ENCODE measurements at places on chromosomes 7 and 10.

DNA sequence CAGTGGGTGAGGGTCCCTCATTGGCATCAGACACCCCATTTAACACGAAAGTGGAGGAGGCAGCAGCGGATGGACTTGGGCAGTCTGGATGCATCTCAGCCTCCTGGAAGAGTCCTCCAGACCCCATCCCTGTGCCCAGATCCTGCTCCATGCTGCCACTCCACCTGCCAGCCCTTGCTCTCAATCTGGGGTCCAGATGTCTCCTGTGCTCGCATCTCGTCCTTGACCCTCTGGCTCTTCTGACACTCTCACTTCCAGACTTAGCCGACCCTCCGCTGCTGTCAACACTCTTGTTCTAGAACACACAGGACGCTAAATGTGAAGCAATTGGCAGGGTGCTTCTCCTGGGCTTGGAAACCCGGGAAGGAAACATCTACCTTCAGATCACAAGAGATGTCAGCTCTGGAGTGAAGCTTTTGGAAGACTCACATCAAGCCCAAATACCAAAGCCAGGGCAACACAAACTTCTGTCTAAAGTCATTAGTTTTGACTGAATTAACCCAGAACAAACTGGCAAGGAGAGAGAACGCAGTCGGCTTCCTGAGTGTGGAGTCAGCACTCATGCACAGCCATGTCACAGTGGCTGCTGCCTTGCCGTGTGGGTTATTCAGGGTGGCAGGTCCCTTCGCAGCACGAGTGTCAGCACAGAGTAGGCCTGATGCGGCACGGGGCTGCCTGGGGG is 379.1 kb downstream of the TCERG1L start:
- DNase-seq, result no peak

GRCh38 chr10:117723343-117723742 is 180.8 kb downstream of the EMX2 start:
- DNase-seq, result no peak

DNA sequence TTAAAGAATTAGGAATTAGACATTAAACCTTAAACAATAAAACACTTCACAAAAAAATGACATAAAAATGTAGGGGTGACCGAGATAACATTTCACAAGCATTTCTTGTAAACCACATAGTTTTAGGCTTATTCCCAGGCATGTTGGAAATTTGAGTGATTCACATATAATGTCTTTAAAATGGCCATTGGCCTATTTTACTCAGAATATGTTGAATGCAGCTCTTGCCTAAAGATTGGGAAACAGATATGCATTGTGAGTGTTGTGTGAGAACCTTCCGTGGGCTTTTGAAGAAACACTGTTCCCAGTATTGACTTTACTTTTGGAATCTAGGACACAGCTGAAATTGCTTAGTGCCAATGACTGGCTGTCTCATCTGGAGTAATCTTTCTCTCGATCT is 79.6 kb downstream of the ARL5B start:
- no peak for DNase-seq

GRCh38 chr10:95406651-95407280 is 116.0 kb upstream of the PDLIM1 start:
- no peak for DNase-seq

GRCh38 chr10:104526188-104526587 is 114.9 kb upstream of the SORCS3 start:
- DNase-seq, result no peak

- DNase-seq, result no peak
Measured at GRCh38 chr10:103540722-103541121, 47.2 kb downstream of the NEURL1 start.

DNA sequence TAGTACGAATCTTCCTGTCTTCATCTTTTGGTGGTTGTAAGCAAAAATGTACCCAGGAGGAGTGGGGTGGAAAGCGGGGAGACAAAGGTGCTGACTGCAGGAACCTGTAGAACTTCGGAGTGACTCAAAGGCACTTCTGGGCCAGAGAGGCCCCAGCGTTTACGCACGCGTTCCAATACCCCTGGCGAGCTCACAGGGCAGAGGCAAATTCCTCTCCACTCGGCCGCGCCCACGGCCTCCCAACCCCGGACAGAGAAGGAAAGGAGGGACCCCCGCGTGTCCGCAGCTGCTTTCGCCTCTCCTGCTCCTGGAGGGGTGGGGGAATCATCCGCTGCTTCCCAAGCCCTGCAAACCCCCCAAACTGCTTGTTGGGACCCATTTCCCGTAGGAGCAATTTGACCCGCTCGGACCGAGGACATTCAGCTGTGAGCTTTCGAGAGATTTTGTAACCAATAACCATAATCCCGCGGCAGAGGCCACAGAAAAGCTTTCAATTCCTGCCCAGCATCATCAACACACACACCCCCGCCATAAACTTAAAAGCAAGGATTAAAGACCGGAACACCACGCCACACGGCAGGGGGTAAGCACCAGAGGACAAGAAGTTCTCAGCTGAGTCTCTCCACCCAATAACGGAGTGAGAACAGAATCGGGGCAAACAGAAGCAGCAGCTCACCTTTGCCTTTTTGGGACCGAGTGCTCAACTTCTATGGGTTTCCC is 2.3 kb downstream of the IGF2BP3 start:
- DNase-seq, result no peak

GRCh38 chr10:110226926-110227641 is 19.7 kb downstream of the MXI1 start:
- no peak for DNase-seq

GRCh38 chr7:76047305-76047810 is 442 bp downstream of the STYXL1 start:
- no peak for DNase-seq

DNA sequence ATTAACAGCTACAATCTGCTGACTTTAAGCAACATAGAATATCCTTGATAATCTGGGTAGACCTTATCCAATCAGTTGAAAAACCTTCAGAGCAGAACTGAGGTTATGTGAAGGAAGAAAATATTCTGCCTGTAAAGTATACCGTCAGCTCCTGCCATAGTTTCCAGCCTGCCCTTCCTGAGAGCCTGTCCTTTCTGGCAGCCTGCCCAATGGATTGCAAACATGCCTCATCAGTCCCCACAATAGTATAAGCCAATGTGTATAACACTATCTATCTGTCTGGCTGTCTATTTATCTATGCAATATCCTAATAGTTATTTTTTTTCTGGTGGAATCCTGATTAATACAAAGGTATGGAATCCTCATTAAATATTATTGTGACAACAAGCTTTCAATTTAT is 489.2 kb upstream of the KCND2 start:
- no peak for DNase-seq

DNA sequence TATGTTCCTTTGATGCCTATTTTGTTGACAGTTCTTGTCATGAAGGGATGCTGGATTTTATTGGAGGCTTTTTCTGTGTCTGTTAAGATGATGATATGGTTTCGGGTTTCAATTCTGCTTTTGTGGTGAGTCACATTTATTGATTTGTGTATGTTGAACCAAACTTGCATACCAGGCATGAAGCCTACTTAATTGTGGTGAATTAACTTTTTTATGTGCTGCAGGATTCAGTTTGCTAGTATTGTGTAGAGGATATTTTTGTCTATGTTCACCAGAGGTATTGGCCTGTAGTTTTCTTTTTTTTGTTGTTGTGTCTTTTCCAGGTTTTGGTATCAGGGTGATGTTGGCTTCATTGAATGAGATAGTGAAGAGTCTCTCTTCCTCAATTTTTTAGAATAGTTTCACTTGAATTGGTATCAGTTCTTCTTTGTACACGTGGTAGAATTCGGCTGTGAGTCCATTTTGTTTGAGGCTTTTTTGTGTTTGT is 345.9 kb downstream of the KIF20B start:
- no peak for DNase-seq

DNA sequence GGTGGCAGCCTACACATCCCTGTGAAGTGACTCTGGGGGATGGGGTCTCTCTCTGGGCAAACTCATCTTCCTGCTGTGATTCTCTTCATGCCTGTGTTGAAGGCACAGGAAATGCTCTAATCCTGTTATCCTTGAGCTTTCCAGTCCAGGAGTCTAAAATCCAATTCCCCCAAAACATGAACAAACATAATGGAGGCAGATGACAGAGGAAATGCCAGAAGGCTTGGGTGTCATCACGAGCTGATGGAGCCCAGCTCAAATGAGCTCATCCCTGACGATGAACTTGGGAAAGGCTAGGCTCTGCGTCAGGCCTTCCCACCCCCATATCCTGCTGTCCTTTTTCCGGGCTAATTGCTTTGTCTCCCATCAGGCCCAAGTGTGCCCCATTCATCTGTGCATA is 165.9 kb upstream of the PODXL start:
- no peak for DNase-seq

DNA sequence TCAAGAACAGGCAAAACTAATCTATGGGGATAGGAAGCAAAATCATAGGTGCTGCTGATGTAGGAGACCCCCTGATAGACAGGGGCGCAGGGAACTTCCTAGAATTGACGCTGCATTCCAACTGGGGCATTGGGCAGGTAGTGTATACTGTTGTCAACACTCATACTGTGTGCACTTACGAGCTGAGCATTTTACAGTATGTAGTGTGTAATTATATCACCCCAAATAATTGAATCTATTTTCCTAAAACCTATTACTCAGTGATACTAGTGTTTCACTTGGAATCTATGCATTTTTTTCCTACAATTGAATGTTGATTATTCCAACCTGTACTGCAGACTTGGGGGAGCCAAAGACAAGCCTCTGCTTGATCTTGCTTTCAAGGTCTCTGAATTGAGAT is 207.0 kb upstream of the PRKCQ start:
- DNase-seq, result no peak

- DNase-seq, result no peak
Measured at GRCh38 chr10:43064331-43065075, 12.4 kb upstream of the RET start.

- DNase-seq, result no peak
Measured at GRCh38 chr7:28729727-28730126, 228.4 kb downstream of the TRIL start.

GRCh38 chr7:128727239-128727638 is 11.9 kb upstream of the CALU start:
- no peak for DNase-seq

DNA sequence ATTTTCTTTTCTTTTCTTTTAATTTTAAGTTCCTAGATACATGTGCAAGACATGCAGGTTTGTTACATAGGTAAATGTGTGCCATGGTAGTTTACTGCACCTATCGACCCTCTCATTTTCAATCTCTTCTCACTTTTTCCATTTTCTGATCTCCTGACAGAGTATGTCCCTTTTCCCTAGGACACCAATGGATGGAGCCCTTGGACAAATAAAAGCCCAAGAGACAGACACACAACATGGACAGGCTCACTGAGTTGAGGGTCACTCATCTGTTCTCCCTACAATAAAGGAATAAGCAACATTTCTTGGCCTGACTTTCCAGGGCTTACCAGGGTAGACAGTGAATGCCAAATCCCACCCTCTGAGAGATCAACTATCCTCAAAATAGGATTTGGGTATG is 15.2 kb upstream of the UBE2D1 start:
- DNase-seq, result no peak

DNA sequence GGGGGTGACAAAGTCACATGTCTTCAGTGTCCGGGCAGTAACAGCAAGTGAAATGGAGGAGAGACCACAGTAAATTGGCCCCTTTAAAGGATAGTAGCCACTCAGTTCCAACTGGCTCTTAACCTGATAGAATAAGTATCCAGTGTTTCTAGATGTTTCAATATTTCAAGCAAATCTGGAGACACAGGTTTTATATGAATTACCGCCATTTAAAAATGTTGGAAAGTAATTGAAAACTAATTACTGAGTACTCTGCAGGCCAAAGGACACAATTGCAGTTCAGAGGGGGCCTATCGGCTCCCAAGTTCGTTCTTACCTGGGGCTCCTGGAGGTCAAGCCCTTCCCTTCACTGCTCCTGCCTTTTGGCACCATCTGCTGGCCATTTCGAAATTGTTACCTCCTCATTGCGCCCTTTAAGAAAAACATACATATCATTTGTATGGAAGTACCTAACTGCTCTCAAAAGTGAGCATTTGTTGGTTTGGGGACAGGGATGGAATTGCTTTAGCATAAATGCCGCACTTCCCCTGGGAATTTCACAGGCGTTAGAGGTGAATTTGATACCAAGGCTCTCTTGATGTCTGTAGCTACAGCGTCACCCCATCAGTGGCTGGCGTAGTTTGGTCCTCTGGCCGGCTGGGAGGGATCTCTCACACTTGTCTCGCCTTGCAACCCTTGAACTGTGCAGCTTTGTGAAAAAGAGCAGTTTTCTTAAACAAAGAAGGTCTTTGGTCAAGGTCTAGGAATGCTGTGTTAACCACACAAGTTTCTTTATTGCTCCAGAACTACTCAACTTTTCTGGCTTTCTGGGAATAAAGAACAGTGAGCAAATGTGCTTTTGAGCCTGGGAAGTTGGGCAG is 220.0 kb downstream of the ARHGAP21 start:
- DNase-seq, result no peak

DNA sequence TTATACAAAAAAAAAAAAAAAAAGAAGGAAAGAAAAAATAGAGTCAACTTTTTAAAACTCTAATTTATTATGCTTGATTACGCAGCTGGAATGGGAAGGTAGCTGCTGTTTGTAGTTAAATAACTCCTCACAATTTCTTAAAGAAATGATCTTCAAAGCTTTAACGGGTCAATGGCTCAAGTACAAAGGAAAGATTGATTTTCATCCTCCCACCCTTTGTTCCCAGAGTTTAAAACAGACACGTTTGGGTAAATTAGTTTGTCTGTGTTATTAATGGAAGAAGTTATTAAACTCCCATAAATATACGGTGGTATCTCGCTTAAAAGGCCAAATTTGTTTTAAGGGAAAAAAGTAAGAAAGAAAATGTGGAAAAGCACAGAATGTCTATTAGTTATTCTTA is 179.3 kb downstream of the EMX2 start:
- DNase-seq, result no peak

GRCh38 chr7:774161-775109 is 47.4 kb upstream of the PRKAR1B start:
- no peak for DNase-seq

- DNase-seq, result no peak
Measured at GRCh38 chr10:16886031-16886430, 68.8 kb upstream of the RSU1 start.

DNA sequence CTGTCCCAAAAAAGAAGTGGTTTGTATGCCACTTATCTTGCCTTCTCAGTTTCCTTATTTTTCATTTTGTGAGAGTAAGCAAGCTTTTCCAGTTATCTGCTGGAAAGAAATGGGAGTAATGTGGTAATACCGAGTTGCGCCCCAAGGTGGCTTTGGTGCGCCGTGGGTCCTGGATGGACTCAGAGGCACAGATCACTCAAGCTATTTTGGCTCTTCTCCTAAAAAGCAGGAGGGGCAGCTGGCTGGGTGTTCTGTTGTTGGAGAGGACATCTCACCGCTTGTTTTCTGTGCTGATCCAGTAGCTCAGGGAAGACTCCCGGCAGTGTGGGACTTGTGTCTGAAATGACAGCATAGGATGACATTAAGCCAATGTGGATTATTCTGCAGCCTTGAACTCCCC is 16.4 kb downstream of the PRKRIP1 start:
- no peak for DNase-seq

- no peak for DNase-seq
Measured at GRCh38 chr7:74083928-74084721, 521 bp downstream of the LIMK1 start.

GRCh38 chr10:114345701-114346100 is 58.6 kb downstream of the AFAP1L2 start:
- DNase-seq, result no peak

Data from stimulated activated CD8-positive, alpha-beta memory T cell treated with anti-CD3 and anti-CD28 coated beads, Interleukin-7, amount 100 ng/mL, for 48 hours (primary cell).